Left lung (tissue), 14 donors: ENCODE measurements at places on chromosomes 5 and 9. TPM values are rescaled to one million over a fixed set of nuclear protein-coding genes. Genes with fewer than 3 reads are reported as not detected.

The HAPLN1 gene
- 3.7 TPM for polyA plus RNA-seq

GRCh38 chr5:144198386-144198785 lies 27.7 kb downstream of the KCTD16 start:
- DNase-seq: no peak

DNA sequence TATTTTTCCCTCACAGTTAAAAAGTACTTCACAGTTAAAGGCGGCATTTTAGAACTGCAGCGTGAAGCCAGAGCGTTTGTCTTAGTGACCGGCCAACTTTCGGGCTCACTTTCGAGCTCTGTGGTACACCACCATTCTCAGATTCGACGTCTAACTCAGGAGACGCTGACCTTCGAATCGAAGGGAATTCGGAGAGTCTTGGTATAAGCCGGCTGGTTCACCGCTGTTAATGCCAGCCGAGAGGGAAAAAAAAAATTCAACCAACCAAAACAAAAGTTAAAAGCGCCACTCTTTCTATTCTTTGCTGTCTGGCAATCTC lies 544 bp upstream of the SNX24 start:
- DNase-seq: no peak

DNA sequence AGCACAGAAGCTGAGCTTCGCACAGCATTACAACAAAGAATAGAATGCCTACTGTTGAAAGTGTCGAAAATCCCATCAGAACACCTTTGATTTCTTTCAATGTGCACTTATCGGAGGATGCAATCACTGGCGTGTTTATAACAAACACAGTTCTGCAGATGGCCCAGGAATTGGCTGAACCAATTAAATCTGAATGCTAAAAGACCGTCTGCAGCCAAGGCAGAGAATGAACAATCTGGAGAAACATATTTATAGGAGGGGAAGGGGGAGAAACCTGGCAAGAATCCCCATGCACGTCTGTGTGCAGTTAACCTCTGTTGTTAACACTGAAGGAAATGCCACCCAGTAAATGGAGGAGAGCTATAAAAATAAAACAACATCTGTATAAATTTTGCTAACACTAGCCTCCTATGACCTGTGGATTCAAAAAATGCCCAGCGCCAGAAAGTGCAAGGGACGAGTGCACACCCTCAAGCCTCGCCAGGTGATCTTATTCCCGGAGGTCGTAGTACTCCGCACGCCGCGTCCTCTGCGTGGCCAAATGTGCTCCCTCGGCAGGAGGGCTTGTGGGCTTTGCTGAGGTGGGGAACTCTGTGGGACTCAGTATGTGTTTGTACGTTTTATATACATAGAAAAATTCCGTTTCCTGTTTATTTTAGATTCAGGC lies 56.8 kb downstream of the PTCH1 start:
- DNase-seq: peak; percentile 47

DNA sequence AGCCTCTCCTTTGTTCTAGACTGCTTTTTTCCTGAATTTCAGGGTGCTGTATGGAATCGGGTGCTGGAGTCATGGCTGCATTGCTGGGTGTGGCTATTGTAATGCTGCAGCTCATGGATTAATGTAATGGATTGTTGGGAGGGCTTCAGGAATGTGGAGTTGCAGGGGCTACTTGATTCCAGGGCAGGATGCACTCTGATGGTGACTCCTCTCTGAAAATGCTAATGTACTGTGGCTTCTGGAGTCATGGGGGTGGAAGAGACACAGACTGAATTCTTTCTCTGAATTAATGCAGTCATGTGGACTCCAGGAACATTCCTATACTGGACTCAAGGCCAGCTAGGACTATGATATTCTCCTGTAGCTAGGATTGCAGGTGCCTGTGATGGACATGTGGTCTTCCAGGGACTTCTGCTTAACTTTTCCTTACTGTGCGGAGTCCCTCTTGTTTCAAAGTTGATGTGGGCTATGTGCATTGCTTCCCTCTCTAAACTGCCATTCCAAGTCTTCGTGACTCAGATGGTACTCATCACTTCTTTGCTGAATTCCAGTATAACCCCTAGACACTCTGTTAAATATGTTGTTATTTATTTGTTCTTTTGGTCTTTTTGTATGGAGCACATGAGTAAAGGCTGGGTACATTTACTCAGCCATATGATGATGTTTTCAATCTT lies 396.2 kb downstream of the KCTD16 start:
- DNase-seq: no peak

DNA sequence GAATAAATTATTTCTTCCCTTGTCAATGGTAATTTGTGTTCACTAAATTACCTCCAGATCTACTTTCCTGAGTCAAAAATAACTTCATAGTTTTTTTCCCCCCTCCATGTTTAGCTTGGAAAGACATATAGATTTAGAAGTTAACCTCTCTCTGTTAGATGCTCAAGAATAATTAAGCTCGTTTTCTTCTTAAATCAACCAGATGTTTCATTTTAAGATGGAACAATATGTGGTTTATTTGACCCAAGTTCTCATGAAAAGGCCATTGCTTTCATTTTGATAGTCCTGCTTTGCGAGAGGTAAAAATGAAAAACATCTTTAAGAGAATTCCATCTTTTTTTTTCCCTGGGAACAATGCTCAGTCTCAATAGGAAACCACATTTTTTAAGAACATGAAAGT lies 27.7 kb upstream of the GAS1 start:
- no peak for DNase-seq

DNA sequence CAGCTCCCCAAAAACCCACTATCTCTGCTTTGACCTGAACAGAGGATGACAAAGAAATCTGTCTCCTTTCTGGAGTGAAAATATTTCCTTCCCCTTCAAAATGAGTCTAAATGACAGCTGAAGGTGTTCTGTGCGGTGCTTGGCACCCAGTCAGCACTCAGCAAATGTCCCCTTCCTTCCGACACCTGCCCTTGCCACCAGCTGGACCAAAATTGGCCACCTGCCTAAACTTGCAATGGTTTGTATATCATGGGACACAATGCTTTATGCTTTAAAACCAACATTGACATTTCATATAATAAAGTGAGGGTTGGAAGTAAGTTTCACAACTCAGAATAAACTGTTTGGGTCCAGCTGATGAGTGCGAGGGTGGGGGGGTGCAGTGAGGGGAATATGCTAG lies 7.5 kb upstream of the TTC1 start:
- no peak for DNase-seq

DNA sequence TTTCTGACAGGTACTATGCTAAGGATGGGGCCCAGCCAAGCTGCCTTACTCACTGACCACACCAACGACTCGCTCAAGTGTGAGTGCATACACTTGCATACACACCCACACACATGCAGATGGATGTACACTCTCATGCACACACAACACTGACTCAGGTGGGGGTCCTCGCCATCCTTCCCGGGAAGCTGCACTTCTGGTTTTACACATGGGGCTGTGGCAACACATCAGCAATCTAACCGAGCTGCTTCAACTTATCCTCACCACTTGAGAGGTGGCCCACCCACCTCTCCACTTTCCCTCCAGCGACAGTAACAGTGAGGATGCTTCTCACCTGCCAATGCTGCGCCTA lies 67.2 kb upstream of the SLC25A51 start:
- no peak for DNase-seq

GRCh38 chr9:78900500-78900899 lies 603.6 kb downstream of the PSAT1 start:
- no peak for DNase-seq

DNA sequence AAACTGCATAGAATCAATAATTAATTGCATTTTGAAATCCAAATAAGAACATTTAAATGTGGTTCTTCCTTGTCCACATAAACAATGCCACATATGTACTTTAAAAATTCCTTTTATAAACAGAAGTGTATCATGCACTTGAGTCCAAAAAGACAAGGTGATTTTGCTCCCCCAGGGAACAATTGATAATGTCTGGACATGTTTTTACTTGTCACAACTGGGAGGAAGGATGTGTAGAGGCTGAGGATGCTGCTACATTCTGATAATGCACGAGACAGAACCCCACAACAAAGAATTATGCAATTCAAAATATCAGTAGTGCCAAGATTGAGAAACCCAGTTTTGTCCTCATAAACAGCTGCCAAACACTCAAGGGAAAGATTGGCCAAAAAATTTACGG lies 181.1 kb upstream of the ISL1 start:
- no peak for DNase-seq

- DNase-seq: no peak
These were observed 8.0 kb downstream of the EBF1 start for GRCh38 chr5:159091596-159092331.
